ENCODE measurements at places on chromosomes 2 and 18. TPM values are rescaled to one million over a fixed set of nuclear protein-coding genes. Genes with fewer than 3 reads are reported as not detected.

CFAP221 gene
- total RNA-seq, result not detected

CHST10 gene
- total RNA-seq, result 11.0 TPM

ALPP gene
- total RNA-seq, result not detected

DNA sequence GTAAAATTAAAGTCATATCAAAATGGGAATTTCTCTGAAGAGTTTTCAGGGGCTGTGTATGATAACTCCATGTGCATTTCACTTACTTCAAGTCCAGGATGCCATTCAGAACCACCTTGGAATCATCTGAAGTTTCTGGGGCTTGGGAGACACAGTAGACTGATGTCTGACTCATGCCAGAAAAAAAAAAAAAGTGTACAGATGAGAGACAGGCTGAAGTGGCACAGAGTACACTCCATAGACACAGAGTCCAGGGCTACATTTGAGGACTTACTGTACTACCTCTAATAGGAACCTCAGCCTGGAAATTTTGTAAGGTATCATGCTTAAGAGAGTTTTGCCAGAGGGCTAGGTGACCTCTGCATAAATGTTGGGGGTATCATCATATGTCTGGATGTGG lies 92.0 kb downstream of the SS18 start:
- DNase-seq, result no peak

DNA sequence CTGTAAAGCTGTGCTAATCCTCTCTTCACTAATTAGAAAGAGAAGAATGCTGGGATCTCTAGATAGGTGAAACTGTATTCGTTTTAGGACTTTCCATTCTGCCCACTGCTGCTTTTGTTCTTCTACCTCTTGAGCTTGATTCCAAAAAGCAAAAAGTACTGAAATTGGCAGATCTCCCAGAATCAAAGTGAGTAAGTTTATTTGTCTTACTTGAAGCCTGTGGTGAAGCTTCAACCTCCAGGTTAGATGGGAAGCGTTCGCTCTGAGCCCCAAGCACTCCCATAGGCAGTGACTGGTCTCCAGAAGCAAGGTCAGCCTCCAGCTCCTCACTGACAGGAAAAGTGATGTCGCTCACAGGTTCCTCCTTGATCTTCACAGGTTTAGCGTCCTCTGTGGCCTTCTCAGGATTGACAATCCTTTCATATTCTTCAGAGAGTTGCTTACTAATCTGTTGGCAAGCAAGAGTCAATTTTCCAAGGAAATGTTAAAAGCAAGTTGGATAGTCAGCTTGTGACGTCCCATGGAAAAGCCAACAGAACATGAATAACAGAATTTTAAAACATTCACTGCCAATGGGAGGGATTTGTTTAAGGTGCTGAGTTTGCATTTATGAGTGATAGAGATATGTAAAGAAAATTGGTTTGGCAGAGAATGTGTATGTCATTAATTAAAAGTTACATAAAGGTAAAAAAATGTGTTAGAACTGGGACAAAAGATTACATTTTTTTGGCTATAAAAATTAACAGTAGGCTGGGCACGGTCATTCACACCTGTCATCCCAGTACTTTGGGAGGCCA lies 8.1 kb downstream of the SUPT7L start:
- no peak for DNase-seq

GRCh38 chr2:76469066-76469465 lies 758.4 kb upstream of the GCFC2 start:
- no peak for DNase-seq

DNA sequence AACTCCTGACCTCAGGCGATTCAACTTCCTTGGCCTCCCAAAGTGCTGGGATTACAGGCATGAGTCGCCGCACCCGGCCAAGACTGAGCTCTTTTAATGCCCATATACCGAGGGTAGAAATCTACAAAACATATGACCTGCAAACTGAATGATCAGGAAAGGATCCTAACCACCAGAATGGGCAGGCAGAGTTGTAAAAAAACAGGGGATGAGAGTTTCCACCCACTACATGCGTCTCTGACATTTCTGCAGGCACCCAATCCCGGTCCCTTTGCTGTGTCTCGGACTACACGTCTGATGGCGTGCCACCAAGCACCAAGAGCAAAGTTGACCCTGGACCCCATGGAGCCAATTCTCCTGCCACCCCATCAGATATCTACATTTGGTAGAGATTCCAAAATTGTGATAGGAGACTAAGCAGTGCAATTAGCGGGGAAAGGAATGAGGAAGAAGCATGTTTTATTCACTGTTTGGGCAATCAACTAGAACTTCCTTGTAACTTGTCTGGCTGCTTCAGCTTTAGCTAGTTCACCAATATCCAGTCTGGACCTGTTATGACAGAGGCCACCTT lies 74.1 kb downstream of the ATP8B1 start:
- no peak for DNase-seq

DNA sequence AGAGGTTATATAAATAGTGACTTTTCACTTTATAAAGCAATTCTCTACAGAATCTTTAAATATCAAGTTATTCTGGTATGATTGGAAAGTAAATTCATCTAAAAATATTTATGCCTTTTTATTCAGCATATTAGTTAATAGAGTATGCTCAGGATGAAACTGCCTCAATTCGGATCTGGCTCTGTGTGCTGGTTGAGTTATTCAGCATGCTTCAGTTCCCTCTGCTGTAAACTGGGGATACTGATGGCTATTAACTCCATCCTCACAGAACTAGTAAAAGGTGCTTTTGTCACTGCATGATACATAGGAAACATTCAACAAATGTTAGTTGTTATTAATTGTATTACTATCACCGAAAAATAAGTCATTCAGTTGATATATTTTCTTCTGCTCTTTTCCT lies 250.3 kb downstream of the NRXN1 start:
- DNase-seq, result no peak

- DNase-seq, result no peak
Observed at GRCh38 chr2:98771264-98771663, 40.3 kb upstream of the MGAT4A start.

All from CD8-positive, alpha-beta memory T cell (primary cell).